Kidney glomerular epithelial cell (primary cell): ENCODE measurements at places on chromosomes 2 and 18.

GRCh38 chr2:102122115-102122514 is 20.4 kb upstream of the IL1R1 start:
- peak; percentile 72 for DNase-seq

DNA sequence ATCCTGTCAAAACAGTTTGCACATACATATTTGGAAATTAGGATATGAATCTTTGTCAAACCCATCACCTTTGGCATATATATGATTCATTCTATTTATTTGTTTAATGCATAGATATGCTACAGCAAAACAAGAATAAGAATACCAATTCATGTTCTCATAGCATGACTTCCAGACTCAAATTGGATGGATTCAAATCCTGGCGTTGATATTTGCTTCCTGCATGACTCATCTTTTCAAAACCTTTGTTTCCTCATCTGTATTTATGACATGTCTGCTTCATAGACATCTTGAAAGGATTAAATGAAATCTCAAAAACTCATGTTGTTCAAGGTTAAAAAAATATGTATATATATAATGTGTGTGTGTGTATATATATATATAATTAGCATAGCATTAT is 261.3 kb downstream of the MBD5 start:
- DNase-seq: no peak

DNA sequence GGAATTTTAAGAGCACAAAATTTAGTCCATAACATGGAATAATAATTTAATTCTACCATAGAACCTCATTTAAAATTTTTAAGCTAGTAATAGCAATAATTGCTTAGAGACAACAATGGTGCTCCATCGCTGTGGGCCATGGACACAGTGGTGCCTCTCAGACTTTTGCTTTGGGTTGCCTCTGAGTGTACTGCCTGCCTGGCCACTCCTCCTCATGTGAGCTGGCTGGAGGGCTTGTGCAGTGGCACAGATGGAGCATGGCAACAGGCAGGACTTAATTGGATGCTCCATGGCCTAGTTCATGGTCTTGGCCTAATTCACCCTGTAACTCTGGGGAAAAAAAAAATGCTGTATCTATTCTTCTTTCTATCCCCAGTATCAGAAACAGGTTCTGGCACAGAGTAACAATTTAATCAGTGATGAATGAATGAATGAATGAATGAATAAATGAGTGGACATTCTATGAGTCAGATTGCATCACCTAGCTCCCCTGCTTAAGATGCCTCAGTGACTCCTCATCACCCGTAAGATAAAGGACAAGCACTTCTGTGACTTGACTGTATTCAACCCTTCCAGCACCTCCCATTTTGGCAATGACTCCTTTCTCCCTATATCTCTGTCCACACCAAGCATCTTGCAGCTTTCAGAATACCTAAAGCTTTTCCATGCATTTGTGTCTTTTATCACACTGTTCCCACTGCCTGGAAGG is 211.8 kb upstream of the SLC14A2 start:
- DNase-seq: no peak

DNA sequence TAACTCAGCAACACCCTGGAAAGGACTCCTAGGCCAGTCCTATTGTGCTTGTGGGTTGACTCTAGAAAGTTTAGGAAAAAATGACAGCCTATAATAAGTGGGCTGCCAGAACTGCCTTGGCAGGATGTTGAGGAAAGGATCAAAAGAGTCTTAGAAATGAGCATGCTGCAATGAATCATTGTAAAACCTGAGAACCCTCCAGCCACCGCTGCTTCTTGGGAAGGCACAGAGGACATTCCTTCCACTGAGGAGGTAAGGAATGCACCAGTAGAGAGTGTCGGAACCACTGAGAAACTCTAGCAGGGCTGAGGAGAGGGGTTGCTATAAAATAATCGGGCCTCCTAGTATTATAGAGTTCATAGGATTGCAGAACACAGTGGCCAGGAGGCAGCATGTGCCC is 146.7 kb upstream of the SMIM21 start:
- DNase-seq: no peak

DNA sequence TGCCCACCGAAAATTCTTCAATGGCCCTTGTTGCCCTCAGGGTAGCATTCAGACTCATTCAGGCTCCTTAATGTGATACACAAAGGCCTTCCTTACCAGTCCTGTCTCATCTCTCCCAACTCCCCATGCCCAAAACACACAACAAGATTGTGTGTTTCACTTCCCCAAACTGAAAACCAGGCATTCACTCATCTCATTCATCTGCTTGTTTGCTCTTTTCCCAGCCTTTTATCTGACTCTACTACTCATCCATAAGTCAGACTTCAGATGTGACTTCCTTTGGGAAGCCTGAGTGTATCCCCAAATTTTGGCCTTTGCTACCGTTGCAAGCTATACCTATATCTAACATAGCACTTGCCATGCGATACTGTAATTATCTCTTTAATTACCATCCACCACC is 9.7 kb upstream of the SLC39A10 start:
- DNase-seq: no peak

DNA sequence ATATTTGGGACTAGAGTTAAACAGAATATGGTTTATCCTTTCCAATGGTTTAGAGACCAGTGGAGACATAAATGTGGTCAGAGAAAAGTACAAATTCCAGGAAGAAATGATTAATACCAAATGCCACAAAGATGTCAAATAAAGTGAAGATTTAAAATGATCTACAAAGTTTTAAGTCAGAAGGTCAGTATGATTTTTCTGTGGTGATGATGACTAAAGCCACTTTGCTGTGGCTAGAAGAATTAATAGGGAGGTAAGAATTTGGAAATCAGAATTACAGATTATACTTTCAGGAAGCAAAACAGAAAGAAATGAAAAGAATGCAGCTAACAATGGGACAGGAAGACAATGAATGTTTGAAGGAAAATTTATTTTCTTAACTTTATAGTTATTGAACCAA is 91.5 kb upstream of the CDH7 start:
- DNase-seq: no peak

DNA sequence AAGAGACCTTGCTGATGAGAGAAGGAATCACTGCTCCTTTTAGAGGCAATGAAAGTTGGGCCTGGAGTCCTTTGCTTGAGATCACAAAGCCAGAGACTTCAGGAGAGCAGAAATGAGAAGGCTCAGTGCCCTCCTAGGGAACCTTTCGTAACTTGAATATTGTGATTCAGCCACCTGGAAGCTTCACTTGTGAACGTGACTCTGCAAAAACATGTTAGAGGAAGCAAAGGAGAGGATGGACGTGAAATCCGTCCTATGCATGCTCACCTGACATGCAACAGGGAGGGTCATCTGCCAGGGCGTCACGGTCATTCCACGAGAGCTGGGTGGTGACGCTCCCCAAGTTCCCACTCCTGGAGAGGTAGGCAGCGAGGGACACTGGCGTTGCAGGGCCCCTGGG is 243.6 kb downstream of the AGAP1 start:
- no peak for DNase-seq

DNA sequence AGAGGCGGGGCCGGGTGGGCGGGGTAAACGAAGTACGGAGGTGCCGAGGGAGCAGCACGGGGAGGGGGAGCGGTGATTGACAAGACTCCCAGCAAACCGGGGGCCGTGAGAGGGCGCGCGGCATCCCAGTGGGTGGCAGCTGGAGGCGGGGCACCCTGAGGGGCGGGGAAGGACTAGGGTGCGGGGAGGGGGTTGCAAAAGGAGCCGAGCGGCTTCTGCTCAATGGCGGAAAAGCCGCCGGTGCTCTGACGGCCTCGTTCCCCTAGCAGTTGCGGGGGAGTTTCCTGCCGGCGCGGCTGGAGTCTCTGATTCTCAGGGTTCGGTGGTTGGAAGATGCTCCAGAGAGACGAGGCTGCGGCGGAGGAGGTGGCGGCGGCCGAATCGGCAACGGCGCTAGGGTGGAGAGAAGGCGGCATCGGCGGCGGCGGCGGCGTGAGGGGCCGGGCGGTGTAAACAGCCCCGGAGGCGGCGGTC is at the start of gene PPM1B:
PPM1B (plus strand) TSS at position 195 of the 474 bp plus-strand sequence. CDS start 32,325 bp downstream, outside the sequence.
- DNase-seq: no peak

GRCh38 chr18:35084494-35085449 is 43.6 kb downstream of the MAPRE2 start:
- peak; percentile 50 for DNase-seq

- no peak for DNase-seq
Observed at GRCh38 chr2:176080540-176081375, 3.0 kb downstream of the EVX2 start.

DNA sequence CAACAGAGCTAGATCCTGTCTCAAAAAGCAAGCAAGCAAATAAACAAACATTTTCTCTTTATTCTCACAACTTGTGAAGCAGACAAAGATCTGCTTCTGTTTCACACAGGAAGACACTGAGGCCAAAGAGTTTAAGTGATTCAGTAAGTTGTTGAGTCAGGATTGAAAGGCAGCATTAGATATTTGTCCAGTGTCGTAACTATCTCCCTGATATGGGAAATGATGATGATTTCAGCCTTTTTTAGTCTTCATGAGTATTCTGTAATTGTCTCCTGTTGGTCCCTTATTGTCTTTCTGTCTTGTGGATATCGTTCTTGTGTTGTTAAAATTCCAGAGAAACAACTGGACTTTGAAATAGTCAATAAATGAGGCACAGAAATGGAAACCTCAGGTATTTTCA is 59.6 kb downstream of the GATA6 start:
- DNase-seq: no peak

GRCh38 chr2:118319271-118319684 is 231.0 kb downstream of the INSIG2 start:
- DNase-seq: no peak

DNA sequence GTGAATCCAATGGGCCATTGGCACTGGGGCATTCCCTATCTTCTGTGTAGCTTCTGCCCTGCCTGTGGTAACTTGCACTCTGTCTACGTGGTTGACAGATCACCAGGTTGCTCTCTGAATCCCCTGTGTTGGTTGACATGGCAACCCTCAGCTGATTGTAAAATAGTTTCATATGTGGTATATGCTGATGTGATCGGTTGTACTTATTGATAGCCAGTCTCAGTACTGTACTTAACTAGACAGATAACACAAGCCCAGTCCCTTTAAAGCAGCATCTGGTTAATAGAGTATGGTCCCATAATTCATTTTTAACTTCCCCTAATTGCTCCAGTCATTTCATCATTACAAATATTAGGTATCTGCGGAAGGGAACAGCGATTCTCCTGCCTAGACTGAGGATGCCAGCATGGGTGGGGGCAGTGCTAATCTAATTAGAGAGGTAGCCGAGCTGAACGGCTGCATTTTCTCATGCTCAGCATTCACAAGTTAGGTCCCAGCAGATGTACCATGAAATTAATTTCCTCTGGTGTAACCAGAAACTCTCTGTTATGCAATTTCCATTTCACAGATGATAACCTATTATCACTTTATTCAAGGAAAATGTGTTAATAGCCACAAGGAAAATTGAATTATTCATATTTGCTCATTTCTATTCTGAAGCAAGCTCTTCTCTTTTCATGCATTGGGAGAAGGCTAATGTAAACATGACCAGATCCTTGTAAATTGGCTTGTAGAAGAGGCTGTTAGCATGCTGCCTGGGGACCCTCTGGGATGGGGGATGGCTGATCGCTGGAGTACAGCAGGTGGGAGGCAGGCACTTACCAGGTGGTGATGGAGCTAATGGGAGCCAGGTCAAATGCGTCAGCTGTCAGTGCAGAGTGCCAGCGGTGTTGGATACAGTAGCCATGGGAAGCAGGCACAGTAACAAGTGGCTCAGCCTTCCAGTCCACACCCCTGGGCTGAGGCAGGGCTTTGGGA is 608.3 kb downstream of the GALR1 start:
- no peak for DNase-seq

DNA sequence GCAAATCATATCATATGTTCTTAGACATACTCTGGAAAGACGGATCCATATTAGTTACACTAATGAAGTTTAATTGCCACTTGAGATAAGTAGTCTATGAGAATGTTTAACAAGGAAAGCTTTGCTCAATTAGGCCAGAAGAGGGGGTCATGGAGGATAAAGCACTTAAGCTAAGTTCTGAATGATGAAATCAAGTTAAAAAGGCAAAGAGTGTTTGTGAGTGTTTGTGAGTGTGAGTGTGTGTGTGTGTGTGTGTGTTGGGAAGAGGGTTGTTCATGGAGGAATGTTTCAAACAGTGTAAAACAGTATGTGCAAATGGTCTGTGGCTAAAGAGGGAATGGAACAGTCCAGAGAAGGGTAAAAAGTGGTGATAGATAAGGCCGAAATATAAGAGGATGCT is 360.9 kb downstream of the ERBB4 start:
- no peak for DNase-seq

DNA sequence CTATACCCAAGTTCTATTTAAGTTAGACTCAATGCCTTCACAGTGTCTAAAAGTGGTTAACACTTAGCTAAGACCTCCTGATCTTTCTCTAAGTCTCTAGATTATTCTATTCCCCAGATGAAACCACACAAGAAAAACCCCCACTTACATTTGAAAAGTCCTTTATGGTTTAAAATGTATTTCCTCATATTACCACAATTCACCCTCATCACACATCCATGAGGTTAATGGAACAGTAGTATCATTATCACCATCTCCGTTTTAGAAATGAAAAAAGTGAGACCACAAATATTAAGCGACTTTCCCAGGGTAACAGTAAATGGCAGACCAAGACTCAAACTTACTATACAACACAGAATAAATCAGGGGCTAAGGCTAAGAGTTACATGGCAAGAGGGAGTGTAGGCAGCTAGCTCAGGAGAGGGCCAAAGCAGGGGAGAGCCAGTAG is 28.6 kb downstream of the EPG5 start:
- DNase-seq: no peak

DNA sequence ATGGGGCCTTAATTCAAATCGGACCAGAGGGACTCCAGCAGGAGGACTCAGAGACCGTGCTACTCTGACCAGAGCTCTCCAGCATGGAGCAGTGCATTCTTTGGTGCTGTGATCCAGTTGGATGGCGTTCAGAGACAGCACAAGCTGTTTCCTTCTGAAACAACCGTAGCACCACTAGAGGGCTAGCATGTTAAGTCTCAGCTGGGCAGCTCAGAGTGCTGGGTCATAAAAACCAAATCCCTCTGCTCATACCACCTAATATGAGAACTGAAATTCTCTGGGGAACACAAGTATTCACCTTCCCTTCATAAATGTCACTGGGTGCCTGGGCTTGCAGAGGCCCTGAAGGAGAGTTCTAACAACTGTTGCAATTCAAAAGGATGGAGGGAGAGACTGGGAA is 97.7 kb upstream of the TFCP2L1 start:
- DNase-seq: no peak

GRCh38 chr2:219631406-219631891 is 4.0 kb downstream of the SLC4A3 start:
- no peak for DNase-seq

DNA sequence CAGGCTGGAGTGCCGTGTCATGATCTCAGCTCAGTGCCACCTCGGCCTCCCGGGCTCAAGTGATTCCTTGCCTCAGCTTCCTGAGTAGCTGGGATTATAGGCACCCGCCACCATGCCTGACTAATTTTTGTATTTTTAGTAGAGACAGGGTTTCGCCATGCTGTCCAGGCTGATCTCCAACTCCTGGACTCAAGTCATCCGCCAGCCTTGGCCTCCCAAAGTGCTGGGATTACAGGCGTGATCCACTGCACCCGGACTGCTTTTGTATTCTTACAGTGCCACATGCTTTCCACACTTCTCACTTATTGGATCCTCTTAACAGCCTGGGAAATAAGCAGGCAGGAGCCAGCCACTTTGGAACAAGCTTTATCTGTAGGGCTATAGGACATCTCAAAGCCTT is 25.3 kb upstream of the BCL2L11 start:
- DNase-seq: no peak
